ENCODE measurements at places on chromosomes 7 and 10.

DNA sequence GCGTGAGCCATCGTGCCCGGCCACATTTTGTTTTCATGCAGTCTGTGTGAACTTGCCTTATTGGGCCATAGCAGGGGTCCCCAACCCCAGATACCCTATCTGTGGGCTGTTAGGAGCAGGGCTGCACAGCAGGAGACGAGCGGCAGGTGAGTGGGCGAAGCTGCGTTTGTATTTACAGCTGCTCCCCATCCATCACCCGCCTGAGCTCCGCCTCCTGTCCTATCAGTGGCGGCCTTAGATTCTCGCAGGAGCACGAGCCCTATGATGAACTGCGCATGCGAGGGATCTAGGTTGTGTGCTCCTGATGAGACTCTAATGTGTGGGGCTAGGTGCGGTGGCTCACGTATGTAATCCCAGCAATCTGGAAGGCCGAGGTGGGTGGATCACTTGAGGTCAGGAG is 293.9 kb downstream of the CAMK1D start:
- DNase-seq = no peak

- no peak for DNase-seq
Observed at GRCh38 chr10:10642751-10643150, 374.9 kb upstream of the CELF2 start.

DNA sequence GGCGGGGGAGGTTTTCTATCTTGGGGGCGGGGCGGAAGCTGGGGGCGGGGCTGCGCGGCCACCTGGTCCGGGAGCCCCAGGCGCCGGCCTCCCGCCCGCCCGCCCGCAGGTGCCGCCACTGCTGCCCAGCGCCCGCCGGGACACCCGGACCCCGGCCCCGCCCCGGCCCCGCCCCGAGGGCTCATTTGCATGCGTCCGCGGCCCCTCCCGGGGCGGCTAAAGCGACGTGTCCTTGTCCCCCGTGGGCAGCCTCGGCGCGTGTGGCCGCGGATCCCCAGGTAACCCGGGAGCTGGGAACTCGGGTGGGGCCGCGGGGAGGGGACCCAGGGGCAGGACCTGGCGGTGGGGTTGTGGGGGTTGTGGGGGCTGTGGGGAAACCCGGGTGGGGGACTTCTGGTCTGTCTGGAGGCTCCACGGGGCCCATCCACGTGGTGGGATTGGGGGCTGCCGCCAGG is at the start of gene BHLHA15:
Gene BHLHA15 (plus strand): TSS at position 219 of the 455 bp plus-strand sequence. CDS start 871 bp downstream, outside the sequence.
- DNase-seq = no peak

- no peak for DNase-seq
Observed at GRCh38 chr10:117751259-117751658, 208.7 kb downstream of the EMX2 start.

DNA sequence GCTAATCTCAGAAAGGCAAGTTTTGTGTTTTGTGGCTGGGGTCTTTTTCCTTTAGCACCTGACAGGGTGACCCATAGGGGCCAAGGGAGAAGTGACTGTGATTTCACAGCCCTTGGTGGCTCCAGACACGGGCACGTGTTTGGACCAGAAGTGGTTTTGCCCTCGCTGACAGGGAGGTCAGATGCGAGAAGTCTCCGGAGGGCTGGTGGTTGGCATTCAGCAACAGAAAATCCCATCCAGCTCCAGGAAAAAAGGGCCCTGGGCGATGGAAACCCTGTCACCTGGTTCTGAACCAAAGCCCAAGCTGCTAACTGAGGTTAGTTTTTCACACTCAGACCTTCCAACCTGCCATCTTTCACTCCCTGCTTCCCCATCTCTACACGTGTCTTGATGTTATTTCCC is 272.9 kb downstream of the TRIL start:
- DNase-seq = no peak
